ENCODE measurements at places on chromosomes 16 and 17.

- DNase-seq = no peak
Measured at GRCh38 chr17:44757045-44757917, 1.5 kb upstream of the ADAM11 start.

GRCh38 chr17:6712854-6713129, 377 bp downstream of the SLC13A5 start:
- no peak for DNase-seq

DNA sequence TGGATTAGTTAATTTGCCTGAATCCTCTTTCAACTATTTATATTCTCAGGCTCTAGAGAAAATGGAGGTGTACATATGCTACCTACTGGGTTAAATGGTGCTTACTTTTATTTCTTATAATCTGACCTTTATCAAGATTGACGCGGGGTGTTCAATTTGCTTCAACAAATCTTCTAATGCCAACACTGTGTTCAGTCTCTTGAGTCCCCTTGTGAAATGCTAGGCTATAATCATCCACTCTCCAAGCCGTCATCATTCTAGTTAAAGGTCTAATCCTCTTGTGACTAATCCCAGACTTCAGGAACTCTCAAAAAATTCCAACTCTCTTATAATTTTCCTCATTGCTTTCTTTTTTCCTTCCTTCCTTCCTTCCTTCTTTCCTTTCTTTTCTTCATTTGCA, 1396.2 kb downstream of the CDH8 start:
- no peak for DNase-seq

GRCh38 chr16:77500934-77501664, 66.3 kb upstream of the ADAMTS18 start:
- DNase-seq = no peak

GRCh38 chr16:84368308-84368996, at the start of gene ATP2C2:
TSS of gene ATP2C2 (plus strand) at chr16:84368538. CDS start at chr16:84368616, 78 bp downstream.
- DNase-seq = no peak

DNA sequence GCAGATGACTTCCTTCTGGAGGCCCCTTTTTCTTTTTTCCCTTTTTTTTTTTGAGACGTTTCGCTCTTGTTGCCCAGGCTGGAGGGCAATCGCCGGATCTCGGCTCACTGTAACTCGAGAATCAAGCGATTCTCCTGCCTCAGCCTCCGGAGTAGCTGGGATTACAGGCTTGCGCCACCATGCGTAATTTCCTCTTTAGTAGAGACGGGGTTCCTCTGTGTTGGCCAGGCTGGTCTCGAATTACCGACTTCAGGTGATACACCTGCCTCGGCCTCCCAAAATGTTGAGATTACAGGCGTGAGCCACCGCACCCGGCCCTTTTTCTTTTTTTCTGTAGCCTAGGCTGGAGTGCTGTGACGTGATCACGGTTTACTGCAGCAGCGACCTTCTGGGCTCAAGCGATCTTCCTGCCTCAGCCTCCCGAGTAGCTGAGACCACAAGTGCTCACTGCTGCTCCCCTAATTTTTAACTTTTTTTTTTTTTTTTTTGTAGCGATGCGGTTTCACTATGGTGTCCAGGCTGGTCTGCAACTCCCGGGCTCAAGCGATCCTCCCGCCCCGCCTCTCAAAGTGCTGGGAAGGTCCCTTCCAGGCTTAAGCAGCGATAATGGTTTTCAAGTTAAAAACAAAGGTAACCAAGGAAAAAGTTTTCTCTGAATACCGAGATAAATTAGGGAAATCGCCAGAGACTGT, 956 bp upstream of the IST1 start:
- DNase-seq = peak; percentile 17

DNA sequence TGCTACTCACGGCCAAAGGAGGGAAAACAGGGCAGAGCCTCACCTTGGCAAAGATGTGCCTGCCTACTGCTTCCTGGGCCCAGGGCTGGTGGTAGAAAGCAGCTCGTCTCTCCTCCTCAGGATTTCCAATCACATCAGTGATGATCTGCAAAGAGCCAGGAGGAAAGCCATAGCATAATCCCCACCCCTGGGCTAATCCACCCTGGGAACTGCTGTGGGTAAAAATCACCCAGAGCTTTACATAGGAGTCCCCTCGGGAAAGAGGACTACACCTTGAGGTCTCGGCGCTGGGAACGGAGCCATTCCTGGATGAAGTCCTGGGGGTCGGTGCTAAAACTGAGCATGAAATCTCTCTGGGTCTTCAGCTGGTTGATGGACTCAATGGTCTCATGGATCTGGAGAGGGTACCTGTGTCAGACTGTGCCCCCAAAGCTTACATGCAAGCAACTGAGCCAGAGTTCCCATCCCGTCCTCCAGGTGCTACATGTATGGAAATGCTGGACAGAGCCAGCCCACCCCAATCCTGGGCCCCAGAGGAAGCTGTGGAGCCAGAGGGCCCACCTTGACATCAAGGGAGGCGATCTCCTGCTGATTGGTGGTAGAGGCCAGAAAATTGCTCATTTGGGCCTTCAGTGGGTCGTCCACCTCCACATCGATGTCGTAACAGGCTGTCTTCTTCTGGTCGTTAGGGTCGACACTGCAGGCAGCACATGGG, 5.7 kb upstream of the FTSJ3 start:
- no peak for DNase-seq

GRCh38 chr17:31882571-31882970, 18.9 kb downstream of the UTP6 start:
- no peak for DNase-seq

GRCh38 chr16:11105038-11105903, 150.7 kb downstream of the SOCS1 start:
- no peak for DNase-seq

- DNase-seq = no peak
Measured at GRCh38 chr17:1563786-1564613, 1.4 kb upstream of the PITPNA start.

DNA sequence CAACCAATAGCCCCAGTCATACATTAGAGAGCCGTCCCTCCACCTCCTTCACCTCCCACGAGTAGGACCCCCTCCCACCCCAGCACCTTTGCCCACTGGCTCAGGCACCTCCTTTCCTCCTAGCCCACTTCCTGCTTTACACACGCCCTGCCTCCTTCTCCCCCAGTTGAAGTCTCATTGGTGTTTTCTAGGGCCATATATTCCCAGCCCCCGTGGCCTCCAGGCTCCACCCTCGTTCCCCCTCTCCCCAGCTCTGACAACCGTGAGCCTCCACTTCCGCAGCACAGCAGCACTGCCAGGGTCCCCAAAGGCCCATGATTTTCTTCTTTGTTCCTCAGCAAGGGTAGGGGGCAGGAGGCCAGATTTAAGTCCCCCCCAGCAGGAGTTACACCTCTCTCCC, 340.3 kb upstream of the TNRC6C start:
- no peak for DNase-seq

- DNase-seq = no peak
Measured at GRCh38 chr16:75402159-75402820, 31.0 kb downstream of the CFDP1 start.

DNA sequence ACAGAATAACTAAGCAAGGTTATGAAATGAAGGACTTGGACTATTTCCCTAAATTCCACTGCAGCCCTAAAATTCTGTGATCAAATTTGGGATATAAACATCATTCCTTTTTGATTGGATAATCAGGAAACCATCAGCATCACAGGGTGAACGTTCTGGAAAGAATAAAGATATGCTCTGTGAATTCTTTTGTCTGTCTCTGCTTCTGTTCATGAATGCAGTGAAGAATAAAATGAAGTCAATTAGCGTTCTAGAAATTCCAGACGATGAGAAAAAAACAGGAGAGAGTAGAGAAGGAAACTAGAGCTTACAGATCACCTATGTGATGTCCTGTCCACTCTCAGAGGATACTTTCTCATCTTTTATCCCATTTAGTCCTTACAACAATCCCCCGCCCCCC, 295.1 kb upstream of the SOX9 start:
- no peak for DNase-seq

DNA sequence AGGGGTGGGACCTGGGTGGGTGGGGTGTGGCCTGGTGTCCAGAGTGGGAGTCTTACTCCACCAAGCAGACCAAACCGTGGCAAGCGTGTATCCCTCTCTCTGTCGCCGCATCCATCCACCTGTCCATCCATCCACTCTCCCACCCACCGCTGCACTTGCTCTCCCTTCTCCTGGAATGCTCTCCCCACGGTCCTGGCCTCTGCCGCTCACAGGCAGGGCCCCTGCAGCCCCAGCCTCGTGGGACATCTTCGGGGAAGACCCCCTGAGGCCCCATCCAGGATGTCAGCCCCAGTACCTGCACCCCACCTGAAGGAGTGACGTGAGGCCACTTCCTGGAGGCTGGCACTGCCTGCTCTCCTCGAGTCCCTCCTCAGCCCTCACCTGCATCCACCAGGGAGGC, 189.5 kb upstream of the GSE1 start:
- no peak for DNase-seq

- DNase-seq = no peak
Measured at GRCh38 chr17:55436224-55437158, 14.9 kb upstream of the MMD start.

- DNase-seq = no peak
Measured at GRCh38 chr17:42354956-42355843, 33.0 kb downstream of the STAT3 start.

GRCh38 chr17:17506181-17506741, 10.1 kb upstream of the RASD1 start:
- DNase-seq = no peak

- DNase-seq = no peak
Measured at GRCh38 chr17:12122075-12122474, 101.4 kb downstream of the MAP2K4 start.

- DNase-seq = no peak
Measured at GRCh38 chr16:89013692-89014402, 36.8 kb upstream of the CBFA2T3 start.

GRCh38 chr17:59746849-59747445, 39.5 kb downstream of the VMP1 start:
- DNase-seq = no peak

GRCh38 chr16:52652033-52652432, 105.1 kb upstream of the TOX3 start:
- DNase-seq = no peak

DNA sequence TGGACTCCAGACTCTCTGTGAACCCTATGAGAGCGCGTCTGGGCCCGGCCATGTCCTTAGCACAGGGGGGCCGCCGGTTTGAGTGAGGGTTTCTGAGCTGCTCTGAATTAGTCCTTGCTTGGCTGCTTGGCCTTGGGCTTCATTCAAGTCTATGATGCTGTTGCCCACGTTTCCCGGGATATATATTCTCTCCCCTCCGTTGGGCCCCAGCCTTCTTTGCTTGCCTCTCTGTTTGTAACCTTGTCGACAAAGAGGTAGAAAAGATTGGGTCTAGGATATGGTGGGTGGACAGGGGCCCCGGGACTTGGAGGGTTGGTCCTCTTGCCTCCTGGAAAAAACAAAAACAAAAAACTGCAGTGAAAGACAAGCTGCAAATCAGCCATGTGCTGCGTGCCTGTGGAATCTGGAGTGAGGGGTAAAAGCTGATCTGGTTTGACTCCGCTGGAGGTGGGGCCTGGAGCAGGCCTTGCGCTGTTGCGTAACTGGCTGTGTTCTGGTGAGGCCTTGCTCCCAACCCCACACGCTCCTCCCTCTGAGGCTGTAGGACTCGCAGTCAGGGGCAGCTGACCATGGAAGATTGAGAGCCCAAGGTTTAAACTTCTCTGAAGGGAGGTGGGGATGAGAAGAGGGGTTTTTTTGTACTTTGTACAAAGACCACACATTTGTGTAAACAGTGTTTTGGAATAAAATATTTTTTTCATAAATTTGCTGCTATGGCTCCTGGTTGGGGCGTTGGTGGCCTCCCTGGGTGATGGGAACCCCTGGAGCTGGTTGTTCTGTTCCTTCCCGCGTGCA, 23.1 kb downstream of the STAT5A start:
- no peak for DNase-seq

DNA sequence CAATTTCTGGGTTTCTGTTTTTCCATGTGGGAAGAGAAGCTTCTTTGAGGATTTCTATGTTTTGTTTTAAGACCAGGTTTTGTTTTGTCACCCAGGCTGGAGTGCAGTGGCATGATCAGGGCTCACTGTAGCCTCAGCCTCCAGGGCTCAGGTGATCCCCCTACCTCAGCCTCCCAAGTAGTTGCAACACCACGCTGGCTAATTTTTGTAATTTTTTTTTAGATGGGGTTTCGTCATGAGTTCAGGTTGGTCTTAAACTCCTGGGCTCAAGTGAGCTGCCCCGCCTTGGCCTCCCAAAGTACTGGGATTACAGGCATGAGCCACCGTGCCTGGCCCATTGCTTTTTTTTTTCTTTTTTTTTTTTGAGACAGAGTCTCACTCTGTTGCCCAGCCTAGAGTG, 25.5 kb upstream of the TAOK1 start:
- no peak for DNase-seq

GRCh38 chr17:79796444-79796762, 474 bp downstream of the CBX8 start:
- DNase-seq = no peak

GRCh38 chr16:54847207-54847606, 83.5 kb upstream of the IRX5 start:
- no peak for DNase-seq

GRCh38 chr17:75228847-75229246, 23.4 kb downstream of the NUP85 start:
- DNase-seq = no peak

DNA sequence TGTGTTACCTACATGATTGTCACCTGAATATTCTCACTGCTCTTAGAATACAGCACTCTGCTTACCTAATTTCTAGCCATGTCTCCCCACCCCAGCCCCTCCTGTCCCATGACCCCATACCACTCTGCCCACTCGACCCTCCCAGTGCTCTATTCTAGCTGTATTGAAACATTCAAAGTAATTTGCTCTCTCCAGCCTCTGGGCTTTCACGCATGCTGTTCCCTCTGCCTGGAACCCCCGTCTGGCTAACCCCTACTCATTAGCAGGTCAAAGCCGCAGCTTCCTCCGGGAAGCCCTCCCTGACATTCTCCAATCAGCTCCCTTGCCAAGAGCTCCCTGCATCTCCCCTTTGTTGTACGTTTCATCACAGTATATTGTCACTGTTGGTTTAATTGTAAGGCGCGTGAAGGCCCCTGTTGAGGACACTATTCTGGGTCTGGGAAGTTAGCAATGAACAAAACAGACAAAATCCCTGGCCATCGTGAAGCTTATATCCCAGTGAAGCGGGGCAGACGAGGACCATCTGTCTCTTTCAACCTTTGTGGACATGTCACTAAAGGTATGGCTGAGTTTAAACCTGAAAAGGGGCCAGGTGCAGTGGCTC, 72.3 kb upstream of the LHX1 start:
- no peak for DNase-seq

GRCh38 chr16:2820836-2821486, 3.9 kb downstream of the PRSS21 start:
- no peak for DNase-seq

GRCh38 chr17:77363821-77364361, 223.1 kb downstream of the SEC14L1 start:
- no peak for DNase-seq

DNA sequence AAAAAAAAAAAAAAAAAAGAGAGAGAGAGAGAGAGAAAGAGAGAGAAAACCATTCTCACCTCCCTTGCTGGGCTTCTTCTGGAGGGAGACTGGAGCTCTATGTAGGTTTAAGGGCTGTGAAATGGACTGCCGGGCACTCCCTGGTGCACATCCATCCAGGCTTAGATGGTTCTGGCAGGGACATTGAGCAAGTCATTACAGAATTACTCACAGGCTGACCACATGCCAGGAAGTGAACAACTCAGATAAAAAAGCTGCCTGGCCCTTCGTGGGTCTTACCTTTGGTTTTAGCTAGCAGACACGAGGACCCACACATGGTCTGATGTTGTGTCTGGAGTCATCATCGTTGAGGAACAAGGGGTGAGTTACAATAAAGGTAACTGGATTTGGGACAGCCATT, 847.4 kb upstream of the EEF2KMT start:
- DNase-seq = no peak

GRCh38 chr16:56684256-56684925, 2.1 kb downstream of the MT1X start:
- no peak for DNase-seq

GRCh38 chr17:71180801-71181385, 939.9 kb upstream of the SOX9 start:
- DNase-seq = no peak

Data from stimulated activated CD4-positive, alpha-beta T cell treated with anti-CD3 and anti-CD28 coated beads, Interleukin-12 subunit alpha, Interleukin-12 subunit beta, amount 100 ng/mL, for 24 hours (primary cell).